Hypothalamus (tissue), 51 donors: ENCODE measurements at places on chromosomes 16 and 17.

DNA sequence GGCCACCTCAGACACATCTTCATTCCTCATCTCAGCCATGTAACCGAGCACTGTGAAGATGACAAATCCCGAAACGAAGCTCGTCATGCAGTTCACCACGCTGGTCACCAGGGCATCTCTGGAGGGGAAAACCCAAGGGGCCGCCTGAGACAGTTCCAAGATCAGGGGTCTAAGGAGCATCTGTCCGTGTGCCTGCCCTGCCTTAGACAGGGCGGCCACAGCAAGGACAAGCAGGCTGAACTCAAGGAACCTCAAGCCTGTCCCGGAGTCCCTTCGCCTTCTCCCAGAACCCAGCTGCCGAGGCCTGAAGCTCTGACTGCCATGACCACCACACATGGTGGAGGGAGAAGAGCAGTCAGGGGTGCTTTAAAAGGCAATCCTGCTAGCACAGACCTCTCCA, 22.7 kb downstream of the SLC6A4 start:
- DNase-seq: no peak

DNA sequence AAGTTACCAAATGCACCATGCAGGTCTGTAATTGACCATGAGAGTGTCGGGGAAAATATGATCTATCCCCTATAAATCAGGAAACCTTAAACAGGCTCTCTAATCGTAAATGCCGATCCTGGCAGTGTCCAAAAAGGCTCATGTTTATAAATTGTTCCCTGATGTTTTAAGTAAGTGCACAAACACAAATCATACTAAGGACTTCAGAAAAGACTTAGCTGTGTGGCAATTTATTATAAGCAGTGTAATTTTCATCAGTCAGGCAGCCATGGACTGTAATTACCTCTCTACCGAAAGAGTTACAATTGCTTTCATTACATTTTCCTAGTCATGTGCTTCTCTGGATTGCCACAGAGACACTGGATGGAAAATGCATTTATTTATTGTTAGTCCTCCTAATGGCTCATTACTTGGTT, 73.4 kb upstream of the COX10 start:
- no peak for DNase-seq

- no peak for DNase-seq
Measured at GRCh38 chr17:74646231-74646630, 22.7 kb upstream of the CD300E start.

DNA sequence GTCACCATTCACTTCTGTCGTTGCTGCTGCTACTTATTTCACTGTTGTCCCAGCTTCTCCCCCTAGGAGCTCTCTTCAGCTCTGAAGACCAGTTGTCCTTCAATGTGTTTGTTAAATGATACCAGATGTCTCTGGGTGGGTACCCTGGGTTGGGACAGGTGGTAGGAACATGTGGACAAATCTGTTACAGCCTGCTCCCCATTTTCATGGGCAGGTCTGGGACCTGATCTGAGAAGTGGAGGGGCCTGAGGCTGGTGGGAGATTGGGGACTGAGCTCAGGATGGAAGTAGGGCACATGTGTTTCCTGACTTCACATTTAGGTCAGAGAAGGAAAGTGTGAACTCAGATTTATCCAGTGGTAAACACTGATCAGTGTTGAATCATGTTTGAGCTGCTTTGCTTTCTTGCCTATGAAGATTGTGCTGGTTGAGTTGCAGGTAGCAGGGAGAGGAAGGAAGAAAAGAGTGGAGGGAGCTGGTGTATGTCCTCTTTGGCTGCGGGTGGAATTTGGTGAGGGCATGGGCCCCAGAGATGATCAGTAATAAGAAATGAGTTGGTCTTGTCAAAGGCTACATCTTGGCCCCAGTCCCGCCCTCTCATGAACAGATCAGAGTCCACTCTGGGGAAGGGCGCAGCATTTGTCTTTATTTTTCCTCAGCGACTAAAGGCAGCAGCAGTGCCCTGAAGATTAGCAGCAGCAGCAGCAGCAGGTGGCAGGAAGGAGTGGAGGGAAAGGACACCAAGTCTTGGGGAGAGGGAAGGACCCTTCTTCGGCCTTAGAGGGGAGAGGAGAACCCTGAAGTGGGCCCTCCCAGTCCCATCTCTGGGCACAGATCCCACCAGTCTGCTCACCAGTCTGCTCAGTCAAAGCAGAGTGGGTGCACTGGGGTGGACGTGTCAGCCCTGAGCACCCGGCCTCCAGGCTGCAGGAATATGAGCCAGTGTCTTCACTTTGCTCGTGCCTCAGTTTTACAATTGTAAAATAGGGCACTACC, 6.1 kb upstream of the EFTUD2 start:
- DNase-seq: no peak

DNA sequence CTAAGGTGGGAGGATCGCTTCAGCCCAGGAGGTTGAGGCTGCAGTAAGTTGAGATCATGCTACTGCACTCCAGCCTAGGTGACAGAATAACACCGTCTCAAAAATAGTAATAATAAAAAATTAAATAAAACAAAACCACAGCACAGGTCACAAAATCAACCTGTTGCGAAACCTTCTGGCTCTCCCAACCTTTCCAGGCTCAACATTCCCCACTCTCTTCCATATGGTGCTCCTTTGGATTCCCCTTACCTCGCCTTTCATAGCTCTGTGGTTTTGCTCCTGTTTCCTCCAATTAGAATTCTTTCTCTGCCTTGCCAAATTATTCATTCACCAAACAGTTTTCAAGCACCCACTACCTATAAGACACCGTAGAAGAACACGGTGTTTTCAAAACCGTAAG, 4.7 kb downstream of the ZDHHC7 start:
- DNase-seq: no peak

DNA sequence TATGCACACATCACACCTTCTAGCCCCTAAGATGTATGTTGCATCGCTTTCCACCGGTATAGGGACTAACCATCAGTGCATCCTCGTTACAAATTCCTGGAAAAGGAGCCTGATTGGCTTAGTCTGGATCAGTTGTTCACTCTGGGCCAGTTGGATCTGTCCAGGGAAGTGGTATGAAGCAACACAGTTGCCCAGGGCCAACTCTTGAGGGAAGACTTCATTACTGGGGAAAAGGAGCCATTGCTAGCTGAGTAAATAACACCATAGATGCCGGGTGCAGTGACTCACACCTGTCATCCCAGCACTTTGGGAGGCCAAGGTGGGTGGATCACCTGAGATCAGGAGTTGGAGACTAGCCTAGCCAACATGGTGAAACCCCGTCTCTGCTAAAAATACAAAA, 275.2 kb upstream of the RBFOX1 start:
- DNase-seq: no peak

GRCh38 chr16:86632206-86632605, 53.9 kb downstream of the FOXL1 start:
- DNase-seq: no peak

DNA sequence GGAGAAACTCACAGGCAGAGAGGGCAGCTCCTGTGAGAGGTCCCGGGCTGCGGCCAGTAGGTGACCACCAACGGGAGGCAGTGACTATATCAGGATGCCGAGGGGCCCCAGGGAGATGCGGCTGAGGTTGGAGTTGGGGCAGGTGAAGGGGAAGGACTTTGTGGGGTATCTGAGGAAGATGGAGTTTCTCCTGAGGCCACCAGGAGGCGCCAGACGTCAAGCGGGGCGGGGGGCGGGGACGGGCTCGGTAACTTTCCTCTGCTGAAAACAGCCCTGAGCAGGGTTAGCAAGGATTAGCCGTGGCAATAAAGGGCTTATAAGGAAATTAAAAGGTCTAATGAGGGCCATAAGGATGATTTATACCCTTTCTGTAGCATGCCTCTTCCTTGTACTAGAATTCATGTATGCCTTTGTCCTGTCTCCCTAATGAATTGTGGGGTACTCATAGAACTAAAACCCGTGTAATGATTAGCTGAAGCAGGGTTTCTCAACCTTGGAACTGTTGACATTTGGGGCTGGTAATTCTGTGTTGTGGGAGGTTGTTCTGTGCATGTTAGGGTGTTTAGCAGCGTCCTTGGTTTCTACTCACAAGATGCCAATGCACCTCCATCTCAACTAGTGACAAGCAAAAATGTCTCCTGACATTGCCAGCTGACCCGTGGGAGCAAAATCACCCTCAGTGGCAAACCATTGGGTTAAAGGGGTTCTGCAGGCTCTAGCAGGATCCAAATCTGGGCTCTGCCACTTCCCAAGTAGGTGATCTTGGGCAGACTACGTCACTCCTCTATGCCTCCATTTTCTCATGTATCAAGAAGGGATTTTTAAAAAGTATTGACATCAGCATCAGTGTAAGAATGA, 74.8 kb upstream of the GRIN2A start:
- DNase-seq: no peak

- no peak for DNase-seq
Measured at GRCh38 chr17:58447039-58447975, 30.0 kb upstream of the RNF43 start.

GRCh38 chr16:2458887-2459646, 842 bp upstream of the TEDC2 start:
- no peak for DNase-seq

GRCh38 chr17:73249700-73250099, 12.0 kb downstream of the CPSF4L start:
- no peak for DNase-seq

GRCh38 chr16:49964973-49965372, 60.1 kb upstream of the CNEP1R1 start:
- no peak for DNase-seq

- no peak for DNase-seq
Measured at GRCh38 chr17:67818110-67819002, 6.9 kb upstream of the BPTF start.

DNA sequence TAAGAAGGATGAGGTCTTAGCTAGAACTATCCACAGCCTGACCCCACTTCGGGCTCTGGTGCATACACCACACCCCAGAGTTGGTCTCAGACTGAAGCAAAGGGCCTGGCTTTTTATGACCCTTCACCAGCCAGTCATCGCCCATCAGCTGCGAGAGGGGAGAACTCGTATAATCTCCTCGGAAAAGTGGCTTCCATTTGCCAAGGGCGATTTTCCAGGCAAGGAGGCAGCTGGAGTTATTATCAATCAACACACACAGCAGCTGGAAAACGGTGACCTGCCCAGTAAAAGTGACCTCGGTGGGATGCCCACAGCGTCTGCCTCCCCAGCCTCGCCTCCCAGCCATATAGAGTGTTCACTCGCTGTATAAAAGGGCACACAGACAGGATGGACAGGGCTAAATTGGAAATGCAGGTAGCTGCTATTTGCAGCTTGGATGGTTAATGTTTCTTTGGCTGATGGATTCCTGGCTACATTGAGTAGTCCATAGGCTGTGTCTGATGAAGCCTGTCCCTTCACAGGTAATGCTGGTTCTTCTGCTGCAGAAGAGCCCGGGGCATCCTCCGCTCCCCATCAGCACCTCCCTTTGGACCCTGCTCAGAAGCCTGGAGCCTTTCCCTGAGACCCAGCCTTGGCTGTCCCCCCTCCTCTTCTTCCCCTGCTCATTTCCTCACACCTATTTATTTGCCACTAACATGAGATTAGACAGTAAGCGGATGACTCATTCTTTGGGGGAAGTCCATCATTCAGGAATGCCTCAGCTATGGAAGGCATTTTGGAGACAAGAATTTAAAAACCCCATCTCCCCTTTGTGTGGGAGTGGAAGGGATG, 45.7 kb downstream of the TMEM186 start:
- DNase-seq: no peak

DNA sequence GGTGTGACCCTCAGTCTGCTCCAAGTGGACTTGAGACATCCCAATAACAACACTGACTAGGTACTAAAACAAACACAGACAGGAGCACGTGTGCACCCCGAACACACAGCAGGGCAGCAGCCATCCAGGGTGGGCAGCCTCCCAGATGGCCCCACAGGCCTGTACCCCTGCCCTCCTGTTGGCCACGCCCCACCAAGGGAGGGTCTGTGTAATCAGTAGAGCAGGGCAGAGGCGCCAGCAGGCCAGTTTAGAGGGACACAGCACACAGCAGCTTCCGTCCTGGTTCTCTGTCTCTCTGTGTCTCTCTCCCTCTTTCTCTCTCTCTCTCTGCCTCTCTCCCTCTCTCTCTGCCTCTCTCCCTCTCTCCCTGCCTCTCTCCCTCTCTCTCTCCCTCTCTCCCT, 21.4 kb downstream of the ACTG1 start:
- DNase-seq: no peak

- DNase-seq: no peak
Measured at GRCh38 chr16:89437251-89437987, 52.9 kb downstream of the ANKRD11 start.

- no peak for DNase-seq
Measured at GRCh38 chr16:17408296-17408695, 62.5 kb downstream of the XYLT1 start.

- DNase-seq: no peak
Measured at GRCh38 chr17:31654936-31655335, 204.1 kb downstream of the COPRS start.

- no peak for DNase-seq
Measured at GRCh38 chr16:14109077-14109775, 38.1 kb downstream of the MRTFB start.

DNA sequence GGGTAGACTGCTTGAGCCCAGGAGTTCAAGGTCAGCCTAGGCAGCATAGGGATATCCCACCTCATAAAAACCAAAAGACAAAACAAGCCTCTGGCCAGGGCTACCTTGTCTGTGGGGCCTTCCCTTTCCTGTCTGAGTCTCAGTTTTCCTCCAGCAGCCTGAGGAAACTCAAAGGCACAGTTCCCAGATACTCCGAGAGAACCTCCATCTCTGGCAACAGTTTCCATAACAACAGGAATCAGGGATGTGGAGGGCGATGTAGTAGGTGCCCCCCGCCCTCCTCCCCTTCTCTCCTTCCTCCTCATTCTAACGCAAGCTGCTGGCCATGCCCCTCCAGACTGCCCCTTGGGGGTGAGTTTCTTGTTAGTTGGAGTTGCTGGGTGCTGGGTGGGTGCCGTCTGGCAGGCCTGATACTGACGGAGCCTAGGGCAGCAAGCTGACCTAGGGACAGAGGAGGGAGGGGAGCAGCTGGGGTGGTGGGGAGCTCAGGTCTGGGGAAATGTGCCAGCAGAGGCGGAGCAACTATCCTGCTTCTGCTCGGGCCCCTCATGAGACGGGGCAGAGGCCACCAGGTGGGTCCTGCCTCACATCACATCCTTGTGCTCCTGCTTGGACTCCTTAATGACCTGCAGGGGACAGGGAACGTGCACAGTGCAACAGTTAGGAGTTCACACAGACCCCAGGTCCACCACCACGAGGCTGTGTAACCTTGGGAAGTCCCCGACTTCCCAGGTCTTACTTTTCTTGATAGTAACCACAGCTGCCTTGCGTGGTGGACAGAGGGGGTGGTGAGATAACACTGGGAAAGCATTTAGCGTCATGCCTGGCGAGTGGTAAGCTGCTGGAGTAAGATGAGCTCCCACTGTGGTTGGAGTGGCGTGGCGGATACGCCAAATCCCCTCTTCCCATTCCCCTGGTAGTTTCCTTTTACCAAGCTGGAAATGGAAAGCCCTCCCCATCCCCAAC, 7.8 kb upstream of the EFTUD2 start:
- no peak for DNase-seq
